ENCODE measurements at places on chromosomes 11 and 22.

DNA sequence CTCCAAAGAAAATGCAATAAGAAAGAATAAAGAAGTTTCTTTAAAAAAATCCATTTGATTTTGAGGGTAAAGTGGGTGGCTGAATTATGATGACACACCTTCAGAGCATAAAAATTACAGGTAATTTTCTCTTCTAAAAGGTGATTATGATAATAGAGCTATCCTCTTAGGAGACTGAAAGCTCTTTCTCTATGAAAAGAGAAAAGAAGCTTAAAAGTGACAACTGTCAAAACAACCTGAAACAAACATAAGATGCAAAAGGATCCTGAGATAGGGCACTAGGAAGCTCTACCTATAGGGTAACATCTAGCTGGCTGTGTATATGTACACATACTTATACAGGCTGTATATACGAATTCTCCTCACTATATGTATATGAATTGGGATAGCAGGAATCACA lies 270.2 kb downstream of the GUCY1A2 start:
- no peak for DNase-seq

DNA sequence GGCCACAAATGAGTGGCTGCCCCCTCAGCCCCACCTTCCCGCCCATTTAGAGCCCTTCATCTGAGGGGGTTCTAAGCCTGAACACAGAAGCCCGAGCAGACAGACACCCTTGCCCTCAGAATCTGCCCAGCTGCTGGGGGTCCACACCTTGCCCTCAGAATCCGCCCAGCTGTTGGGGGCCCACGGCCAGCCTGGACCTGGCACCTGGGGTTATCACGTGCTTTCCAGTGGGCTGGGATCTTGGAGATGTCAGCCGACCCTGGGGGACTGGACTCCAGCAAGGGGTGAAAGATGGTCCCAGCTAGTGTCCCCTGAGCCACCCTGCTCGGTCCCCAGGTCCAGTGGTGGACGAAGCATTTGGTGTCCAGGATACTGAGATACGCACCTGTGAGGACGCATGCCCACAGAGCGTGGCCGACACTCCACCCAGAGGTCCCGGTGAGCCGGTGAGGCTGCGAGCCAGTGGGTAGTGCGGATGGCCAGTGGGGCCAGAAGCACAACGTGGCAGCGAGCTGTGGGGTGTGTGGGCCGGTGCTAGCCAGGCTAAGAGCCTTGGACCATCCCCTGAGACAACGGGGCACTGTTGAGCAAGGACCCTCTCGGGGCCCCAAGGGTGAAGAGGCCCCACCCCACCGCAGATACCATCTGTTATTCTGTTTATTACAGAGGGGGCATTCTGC lies 3.1 kb upstream of the CTSD start:
- no peak for DNase-seq

- DNase-seq: no peak
These were observed 111.8 kb downstream of the MPPED2 start for GRCh38 chr11:30474151-30474954.

DNA sequence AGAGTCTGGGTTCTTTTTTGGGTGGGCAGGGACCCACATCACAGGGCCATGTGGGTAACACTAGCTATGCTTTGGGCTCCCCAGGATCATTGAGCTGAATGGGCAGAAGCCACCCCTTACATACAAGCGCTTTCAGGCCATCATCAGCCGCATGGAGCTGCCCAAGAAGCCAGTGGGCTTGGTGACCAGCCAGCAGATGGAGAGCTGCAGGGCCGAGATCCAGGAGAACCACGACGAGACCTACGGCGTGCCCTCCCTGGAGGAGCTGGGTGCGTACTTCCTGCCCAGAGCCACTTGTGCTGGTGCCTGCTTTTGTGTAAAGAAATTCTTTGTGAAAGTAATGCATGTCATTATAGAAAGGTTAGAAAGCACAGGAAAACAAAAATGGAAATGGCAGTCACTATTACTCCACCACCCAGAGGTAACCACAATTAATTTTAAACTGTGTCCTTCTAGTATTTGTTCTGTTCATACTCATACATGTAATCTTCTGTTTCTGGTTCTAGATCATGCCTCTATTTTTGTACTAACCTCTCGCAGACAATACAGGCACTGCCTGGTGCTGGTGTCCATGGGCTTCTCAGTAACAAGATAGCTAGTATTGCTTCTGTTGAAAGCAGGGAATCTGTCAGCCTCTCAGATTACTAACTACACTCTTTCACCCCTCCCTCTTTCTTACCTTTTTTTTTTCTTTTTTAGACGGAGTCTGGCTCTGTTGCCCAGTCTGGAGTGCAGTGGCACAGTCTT lies 13.7 kb downstream of the CRY2 start:
- DNase-seq: no peak

All from non-pigmented ciliary epithelial cell (primary cell).